Left kidney (tissue), 8 donors: ENCODE measurements at places on chromosomes 5 and 9. TPM values are rescaled to one million over a fixed set of nuclear protein-coding genes. Genes with fewer than 3 reads are reported as not detected.

- no peak for DNase-seq
These were observed 32.4 kb upstream of the C5orf24 start for GRCh38 chr5:134813407-134813806.

DNA sequence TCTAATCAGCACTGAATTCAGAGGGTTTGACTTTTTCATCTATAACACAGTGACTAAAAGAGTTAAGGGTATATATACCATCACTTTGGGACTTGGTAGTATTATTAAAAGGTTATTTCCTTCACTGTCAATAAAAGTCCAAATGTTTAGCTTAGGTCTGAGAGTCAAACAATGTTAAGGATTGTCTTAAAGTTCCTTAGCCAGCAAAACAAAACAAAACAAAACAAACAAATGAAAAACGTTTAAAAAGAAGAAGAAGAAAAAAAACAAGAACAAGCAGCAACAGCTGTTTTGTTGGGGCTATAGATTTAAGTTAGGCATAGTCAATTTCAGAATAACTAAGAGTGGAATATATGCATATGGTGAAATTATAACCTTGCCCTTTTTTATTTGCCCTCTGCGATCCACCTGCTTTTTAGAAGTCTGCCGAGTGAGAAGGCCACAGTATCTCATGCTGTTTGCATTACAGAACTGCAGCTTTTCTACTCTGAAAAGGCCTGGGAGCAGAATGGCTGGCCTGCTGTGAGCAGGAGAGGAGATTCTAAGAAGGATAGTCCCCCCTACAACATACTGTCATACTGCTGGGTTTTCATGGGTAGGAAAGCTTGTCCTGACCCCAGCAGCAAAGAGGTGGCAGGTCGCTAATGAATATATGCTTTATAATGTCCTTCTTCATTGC, 141.7 kb downstream of the NTRK2 start:
- DNase-seq, result no peak

DNA sequence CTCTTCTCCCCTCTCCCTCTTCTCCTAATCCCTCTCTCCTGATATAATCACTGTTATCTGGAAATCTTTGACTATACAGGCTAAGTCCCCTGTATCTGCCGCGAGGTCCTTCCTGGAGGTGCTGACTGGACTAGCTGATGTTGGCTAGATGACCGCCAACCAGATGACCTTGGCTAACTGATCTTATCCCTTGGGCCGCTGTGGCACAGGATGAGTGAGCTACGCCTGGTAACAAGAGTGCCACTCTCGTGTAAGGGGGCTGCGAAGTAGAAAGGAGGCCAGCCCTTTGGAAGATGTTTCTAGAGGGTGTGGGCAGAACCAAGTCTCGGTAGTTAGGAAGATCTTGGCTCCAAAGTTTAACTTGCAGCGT, 345 bp upstream of the PRRC1 start:
- DNase-seq, result no peak

DNA sequence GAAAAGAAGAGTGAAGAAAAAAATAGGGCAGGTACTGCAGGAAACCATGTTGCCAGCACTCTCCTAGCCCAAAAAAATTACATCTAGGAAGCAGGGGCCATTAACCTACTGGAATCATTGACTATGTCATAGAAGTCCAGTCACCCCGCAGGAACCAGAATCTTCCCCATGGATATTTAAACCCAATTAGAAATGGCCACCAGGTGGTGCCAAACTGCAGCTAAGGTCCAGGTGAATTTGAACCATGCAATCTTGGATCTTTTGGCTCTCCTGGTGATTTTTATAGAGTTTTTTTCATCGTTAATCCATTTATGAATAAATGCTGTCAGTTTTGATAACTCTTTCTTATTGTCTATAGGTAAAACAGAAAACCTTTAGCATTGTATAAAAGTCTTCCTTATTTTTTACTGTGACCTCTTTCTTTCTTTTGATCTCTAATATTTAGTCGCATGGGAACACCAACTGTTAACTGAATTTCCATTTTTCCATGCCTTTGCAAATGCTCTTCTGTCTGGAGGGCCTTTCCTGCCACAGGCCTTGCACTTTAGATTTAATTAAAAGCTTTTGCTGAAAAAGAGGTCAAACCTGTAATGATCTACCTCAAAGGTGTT, 147.5 kb upstream of the FGF10 start:
- peak; percentile 25 for DNase-seq

- DNase-seq, result no peak
These were observed 2.8 kb upstream of the PFN3 start for GRCh38 chr5:177403102-177403791.

- DNase-seq, result no peak
These were observed 87.3 kb upstream of the PCSK5 start for GRCh38 chr9:75803130-75803529.

- no peak for DNase-seq
These were observed 110.2 kb upstream of the FGF10 start for GRCh38 chr5:44499381-44499780.

- DNase-seq, result no peak
These were observed 256.5 kb downstream of the SEC61B start for GRCh38 chr9:99478469-99479027.

DNA sequence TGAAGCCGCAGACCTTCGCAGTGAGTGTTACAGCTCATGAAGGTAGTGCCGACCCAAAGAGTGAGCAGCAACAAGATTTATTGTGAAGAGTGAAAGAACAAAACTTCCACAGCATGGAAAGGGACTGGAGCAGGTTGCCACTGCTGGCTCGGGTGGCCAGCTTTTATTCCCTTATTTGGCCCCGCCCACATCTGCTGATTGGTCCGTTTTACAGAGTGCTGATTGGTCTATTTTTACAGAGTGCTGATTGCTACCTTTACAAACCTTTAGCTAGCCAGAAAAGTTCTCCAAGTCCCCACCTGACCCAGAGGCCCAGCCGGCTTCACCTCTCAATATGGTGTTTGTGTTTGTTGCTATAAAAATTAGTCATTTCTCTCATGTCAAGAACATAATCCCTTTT, 49.7 kb downstream of the RECK start:
- DNase-seq, result no peak

- no peak for DNase-seq
These were observed 123.5 kb upstream of the COL5A1 start for GRCh38 chr9:134518004-134518606.

Gene CTXN3
- polyA plus RNA-seq, result not detected

GRCh38 chr5:7157083-7157482, 238.9 kb upstream of the ADCY2 start:
- DNase-seq, result no peak

Gene OTULIN
- 21.1 TPM for polyA plus RNA-seq
